Stimulated activated memory B cell treated with anti-CD40 and anti-IgM and Interleukin-4, amounts not matched to agents 10 μg/mL and 1 μg/mL and 100 μg/mL, for 72 hours (primary cell): ENCODE measurements at places on chromosomes 16 and 17.
A peak's percentile ranks its signal among the peaks of the same experiment; 100 is the strongest.

- no peak for ATAC-seq
These were observed 1.4 kb downstream of the LDHD start for GRCh38 chr16:75114946-75115825.

GRCh38 chr17:73635101-73635817 lies 9.0 kb downstream of the SDK2 start:
- no peak for ATAC-seq

DNA sequence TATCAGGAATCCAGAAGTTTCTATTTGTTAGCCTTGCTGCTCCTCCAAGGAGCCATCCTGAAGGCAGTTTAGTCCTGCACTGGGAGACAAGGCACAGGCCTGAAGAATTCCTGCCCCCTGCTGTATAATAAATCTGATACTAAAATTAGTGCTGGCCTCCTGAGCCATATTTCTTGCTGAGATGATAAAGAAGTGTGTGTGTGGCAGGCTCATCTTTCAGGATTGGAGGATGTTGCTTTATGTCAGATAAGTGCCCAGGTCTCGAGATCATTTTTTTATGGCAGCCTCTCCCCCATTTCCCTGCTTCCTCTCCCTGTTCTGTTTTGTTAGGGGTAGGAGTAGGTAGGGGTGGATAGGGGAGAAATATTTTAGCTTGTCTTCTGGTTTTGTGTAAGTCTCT lies 26.0 kb downstream of the MSI2 start:
- ATAC-seq = no peak

- ATAC-seq = no peak
These were observed 29.7 kb downstream of the CUEDC1 start for GRCh38 chr17:57925361-57925990.

DNA sequence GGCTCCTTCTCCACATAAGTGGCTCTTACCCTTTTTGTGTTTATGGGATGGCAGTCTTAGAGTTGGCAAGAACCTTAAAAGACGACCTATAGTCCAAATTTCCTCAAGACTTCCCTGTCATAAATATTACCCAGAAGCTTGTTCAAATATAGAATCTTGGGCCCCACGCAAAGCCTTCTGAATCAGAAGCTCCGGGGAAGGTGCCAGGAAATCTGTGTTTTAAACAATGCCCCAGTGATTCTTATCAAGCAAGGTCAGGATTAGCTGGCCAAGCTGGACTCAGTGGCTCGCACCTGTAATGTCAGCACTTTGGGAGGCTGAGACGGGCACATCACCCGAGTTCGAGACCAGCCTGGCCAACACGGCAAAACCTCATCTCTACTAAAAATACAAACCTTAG lies 85.7 kb downstream of the TIMM22 start:
- no peak for ATAC-seq

DNA sequence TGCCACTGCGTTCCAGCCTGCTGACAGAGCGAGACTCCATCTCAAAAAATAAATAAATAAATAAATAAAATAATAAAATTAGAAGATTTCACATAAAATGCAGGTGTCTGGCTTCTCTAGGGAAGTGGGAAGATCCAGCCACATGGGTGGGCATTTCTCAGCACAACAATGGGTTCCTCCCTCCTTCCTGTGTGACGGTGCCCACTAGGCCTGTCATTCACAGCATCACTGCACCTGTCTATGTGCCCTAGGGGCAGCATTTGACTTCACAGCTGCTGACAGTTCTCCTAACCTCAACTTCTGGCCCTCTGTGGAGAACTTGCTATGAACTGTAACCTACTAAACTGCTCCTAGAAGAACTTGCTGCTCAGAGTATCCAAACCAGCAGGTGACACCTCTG lies 3.0 kb downstream of the ABHD15 start:
- no peak for ATAC-seq

DNA sequence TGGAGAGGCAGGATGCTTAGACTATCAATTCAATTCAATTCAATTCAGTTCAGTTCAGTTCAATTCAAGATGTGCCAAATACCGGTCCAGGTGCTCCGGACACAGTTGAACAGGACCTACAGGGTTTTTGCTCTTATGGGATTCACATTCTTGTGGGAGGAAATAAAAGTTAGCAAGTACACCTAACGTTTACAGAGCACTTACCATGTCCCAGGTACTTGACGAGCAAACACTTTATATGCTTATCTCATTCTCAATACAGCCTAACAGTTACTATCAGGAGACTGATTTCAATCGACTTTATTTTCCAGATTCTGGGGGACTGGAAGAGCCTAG lies 467 bp upstream of the GDE1 start:
- ATAC-seq = no peak

GRCh38 chr16:89407282-89407924 lies 83.0 kb downstream of the ANKRD11 start:
- no peak for ATAC-seq

DNA sequence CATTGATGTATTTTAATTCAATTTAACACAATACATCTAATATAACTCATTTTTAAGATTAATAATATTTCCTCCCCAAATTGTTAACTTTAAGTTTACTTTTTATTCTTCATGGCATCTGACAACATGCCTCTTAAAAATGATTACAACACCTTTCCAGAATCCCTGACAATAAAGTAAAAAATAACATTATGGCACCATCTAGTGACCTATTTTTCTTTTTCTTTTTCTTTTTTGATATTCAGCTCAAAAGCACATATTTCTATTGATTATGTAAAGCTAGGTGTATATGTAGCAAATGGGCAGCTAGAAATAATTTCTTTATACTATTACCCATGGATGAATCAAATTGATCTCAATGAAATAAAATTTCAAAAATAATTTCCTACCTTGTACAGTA lies 834.3 kb upstream of the CDH8 start:
- ATAC-seq = no peak

DNA sequence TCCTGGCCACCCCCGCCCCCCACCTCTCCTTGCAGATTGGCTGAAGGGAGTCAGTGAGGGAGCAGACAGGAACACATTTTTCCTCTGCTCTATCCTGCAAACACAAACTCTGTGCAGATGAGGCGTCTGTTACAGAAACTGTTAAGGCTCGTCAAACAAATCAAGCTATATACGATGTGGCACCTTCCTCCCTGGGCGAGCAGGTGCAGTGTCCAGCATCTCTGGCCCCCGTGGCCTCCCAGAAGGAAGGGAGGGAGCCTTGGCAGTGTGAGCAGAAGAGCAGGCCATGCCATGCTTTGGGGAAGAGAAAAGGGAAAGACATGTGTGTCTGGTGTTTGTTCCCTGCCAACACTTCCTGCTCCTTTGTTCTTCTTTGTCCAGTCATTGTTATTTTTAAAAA lies 267.8 kb downstream of the UTP18 start:
- ATAC-seq = no peak

DNA sequence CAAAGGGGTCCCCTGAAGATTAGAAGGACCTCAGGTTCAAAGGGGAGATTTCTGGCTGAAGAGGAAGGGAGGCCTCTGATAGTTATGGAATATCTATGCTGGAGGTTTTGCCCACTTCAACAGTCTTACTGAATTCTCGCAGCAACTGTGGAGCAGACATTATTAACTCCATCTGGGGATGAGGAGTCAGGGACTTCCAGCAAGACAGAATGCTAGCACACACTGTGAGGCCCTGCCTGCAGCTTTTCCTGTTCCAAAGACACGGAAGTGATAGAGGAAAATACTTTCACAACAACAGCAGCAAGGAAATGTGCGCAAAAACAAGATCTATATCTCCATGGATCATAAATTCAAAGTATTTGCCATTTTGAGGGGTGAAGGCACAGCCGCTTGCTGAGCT lies 72.8 kb downstream of the RPH3AL start:
- ATAC-seq = no peak

DNA sequence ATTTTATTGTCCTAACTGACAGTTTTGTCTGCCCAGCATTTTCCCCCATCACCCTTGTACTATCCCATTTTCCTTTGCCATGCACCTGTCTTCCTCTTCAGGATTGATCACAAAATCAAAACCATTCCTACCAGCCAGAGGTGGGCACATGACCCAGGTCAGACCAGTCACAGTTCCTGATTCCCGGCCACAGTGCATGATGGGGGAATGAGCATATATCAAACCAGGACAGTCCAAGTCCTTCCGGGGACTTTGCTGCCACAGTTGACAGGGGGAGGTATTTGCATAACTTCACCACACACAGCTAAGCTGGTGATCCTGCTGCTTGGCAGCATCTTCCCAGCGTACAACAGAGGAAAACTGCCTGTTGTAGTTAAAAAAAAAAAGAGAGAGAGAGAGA lies 493.9 kb downstream of the WWOX start:
- ATAC-seq = no peak

GRCh38 chr16:89367538-89367915 lies 122.8 kb downstream of the ANKRD11 start:
- ATAC-seq = no peak

- no peak for ATAC-seq
These were observed 263.9 kb downstream of the C16orf95 start for GRCh38 chr16:87053016-87053982.

GRCh38 chr16:80027007-80027965 lies 426.7 kb upstream of the MAF start:
- no peak for ATAC-seq

DNA sequence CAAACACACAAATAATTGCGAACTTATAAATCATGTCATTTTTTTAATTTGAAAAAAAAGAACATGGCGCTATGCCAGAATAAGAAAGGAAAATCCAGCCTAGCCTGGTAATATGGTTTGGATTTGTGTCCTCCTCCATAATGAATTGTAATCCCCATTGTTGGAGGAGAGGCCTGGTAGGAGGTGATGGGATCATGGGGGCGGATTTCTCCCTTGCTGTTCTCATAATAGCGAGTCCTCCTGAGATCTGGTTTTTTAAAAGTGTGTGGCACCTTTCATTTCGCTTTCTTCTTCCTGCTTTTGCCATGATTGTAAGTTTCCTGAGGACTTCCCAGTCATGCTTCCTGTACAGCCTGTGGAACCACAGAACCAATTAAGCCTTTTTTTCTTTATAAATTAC lies 65.9 kb upstream of the TANC2 start:
- ATAC-seq = no peak

GRCh38 chr16:57102888-57103851 lies 10.8 kb downstream of the CPNE2 start:
- no peak for ATAC-seq

- no peak for ATAC-seq
These were observed 44.6 kb upstream of the IRX5 start for GRCh38 chr16:54886078-54886477.

GRCh38 chr17:80279895-80280294 lies 19.2 kb downstream of the RNF213 start:
- ATAC-seq = no peak

DNA sequence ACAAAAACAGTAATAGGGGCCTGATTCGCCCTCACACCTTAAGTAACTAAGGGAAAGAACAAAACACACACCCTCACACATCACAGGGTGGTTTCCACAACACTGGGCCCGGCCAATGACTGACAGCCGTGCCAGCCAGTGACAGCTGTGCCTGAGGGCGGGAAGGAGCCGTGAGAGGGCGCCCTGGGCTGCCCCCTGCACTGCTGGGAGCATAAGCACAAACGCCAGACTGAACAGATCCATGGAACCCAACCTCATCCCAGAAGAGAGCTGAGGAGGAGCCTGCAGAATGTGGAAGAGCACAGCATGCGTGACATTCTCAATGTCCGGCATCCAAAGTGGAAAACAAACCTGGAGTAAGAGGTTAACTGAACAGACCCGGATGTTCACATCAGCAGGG lies 16.0 kb downstream of the CSNK1D start:
- ATAC-seq = peak; percentile 48

- no peak for ATAC-seq
These were observed 16.3 kb upstream of the AMZ2 start for GRCh38 chr17:68231541-68231940.

GRCh38 chr16:11597235-11598095 lies 10.7 kb upstream of the LITAF start:
- no peak for ATAC-seq
